ENCODE measurements at places on chromosomes 2 and 18.

GRCh38 chr2:195498839-195499490 lies 158.1 kb upstream of the SLC39A10 start:
- DNase-seq, result no peak

DNA sequence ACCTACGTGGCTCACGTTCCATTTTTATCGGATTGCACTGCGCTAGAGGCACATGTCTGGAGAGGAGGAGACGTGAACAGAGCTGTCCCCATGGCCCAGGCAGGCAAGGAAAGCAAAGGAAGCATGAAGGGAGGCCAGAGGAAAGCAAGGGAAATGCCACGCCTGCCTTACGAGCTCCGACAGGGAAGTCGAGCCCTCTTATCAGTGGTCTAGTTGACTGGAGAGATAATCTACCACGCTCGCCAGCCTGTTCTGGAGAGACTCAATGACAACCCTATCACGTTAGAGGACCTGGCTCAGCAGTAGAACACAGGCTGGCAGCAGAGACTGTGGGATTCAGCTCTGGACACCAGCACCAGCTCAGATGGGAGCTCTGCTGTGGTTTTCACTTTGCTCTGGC lies 202.6 kb upstream of the ID2 start:
- DNase-seq, result no peak

GRCh38 chr2:119637371-119637770 lies 41.6 kb upstream of the TMEM177 start:
- no peak for DNase-seq

- no peak for DNase-seq
Measured at GRCh38 chr2:133894429-133894828, 326.2 kb upstream of the NCKAP5 start.

- DNase-seq, result no peak
Measured at GRCh38 chr2:236876642-236877041, 209.0 kb upstream of the COPS8 start.

GRCh38 chr2:219133976-219134375 lies 26.6 kb downstream of the NHEJ1 start:
- no peak for DNase-seq

DNA sequence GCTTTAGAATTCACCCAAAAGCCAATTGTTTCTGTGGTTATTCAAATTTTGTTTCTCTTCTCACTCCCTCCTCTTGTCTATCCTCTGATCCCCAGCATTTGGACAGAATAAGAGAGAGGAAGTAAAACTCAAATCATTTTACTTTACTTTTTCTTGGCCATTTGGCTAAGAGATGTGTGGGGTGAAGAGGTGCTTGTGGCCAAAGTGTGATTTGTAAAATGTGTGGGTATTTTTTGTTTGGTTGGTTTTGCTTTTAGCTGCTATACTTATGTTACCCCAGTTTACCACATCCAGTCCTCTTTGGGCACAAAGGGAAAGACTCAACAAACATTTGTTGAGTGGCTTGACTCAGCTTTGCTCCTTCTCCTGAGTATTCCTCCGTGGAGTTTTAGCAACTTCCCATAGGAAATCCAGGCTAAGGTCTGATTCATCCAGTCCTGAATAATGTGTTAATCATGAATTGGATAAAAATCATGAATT lies 109.1 kb upstream of the CYP1B1 start:
- no peak for DNase-seq

- no peak for DNase-seq
Measured at GRCh38 chr2:21427606-21428005, 303.8 kb downstream of the TDRD15 start.
